ENCODE measurements at places on chromosomes 11 and 22.

GRCh38 chr11:71214553-71215424 is 37.6 kb downstream of the SHANK2 start:
- no peak for DNase-seq

DNA sequence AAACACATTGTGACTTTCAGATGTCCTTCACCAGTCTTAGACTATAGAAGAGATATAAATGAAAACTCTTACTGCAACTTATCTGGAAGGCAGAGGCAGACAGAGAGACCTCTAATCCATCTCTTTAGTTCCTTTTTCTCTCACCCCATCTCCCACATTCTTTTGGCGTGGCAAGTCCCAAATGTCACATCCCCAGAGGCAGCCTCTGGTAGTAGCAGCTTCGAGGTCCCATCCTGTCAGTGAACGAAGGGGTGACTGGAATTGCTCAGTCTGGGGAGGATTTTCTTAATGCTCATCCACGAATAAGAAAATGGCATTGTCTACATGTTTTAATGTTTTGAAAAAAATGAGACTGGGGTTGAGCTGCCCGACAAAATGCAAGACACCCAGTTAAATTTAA is 201.4 kb downstream of the GRIA4 start:
- no peak for DNase-seq

DNA sequence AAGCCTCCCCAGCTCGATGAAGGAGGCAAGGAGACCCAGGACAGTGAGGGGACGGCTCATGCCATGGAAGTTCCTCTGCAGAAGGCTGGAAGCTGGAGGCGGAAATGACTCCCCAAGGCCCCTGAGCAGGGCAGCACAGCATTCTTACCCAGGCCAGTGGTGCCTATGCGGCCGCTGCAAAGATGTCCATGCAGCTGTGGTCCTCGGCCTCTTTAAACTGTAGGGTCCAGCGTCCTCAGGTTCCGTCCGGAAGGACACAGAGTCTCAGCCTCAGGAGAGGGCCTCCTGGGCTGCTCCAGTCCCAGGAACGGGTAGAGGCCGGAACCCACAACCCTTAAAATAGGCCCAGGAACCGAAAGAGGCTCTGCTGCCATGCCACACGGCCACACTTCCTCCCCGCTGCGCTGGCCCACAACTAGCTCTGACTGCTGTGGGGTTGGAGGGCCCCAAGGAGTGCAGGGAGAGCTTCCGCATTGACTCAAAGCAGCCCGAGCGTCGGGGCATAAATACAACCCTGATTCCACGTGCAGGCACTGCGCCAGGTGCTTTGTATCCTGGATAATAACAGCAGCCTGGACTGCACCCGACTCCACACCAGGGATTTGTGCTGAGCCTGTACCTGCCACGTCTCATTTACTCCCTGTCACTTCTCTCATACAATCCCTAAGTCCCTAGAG is 5.5 kb downstream of the KIAA0930 start:
- peak; percentile 89 for DNase-seq

DNA sequence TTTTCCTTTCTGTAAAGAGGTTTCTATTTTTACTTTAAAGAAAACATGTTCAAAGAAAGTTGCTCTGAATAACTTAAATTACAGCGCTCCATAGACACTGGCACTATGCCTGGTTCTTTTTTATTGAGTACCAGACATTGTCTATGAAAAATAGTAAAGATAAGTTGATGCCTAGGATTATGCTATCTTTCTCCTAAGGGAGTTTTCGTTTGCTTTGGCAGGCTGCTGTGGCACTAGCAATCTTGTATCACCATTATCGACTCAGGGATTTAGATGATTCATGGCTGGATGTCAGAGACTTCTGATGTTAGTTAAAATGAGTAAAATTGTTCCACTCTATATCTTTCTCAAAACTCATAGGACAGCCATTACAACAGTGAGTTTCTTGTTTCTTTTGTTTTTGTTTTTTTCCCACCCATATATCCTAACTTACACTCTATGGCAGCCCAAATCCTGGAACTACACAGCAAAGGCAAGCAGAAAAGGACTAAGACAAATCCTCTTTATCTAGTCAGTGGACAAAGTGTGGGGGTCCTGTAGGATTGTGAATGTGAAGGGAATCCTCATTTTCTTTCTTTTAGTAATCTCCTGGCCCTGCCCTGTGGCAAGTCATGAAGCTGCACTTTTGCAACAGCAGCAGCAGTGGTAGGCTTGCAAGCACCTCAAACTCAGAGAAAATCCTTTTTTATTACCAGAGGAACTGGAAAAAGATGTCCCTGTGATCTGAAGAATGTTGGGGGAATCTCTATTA is 20.7 kb downstream of the SLN start:
- no peak for DNase-seq

GRCh38 chr22:40975366-40975765 is 24.2 kb downstream of the RBX1 start:
- no peak for DNase-seq

DNA sequence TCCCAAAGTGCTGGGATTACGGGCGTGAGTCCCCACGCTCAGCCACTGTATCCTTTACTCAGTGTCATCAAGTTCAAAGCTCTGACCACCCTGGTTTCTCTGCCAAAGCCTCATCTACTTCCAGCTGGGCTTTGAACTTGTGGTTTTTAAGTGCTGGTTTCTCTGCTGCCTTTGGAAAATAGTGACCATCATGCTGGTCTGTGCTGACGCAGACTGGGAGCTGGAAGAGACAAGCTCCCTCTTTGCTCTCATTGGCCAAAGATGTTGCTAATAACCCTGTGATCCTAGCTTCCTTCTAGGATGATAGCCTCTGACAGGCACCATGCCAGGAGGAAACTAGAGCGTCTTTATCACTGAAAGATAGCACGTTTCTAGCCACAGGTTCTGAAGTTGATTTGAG is 62.4 kb downstream of the ALX4 start:
- no peak for DNase-seq

- DNase-seq, result no peak
Observed at GRCh38 chr22:44698531-44699421, 3.2 kb upstream of the PRR5 start.

DNA sequence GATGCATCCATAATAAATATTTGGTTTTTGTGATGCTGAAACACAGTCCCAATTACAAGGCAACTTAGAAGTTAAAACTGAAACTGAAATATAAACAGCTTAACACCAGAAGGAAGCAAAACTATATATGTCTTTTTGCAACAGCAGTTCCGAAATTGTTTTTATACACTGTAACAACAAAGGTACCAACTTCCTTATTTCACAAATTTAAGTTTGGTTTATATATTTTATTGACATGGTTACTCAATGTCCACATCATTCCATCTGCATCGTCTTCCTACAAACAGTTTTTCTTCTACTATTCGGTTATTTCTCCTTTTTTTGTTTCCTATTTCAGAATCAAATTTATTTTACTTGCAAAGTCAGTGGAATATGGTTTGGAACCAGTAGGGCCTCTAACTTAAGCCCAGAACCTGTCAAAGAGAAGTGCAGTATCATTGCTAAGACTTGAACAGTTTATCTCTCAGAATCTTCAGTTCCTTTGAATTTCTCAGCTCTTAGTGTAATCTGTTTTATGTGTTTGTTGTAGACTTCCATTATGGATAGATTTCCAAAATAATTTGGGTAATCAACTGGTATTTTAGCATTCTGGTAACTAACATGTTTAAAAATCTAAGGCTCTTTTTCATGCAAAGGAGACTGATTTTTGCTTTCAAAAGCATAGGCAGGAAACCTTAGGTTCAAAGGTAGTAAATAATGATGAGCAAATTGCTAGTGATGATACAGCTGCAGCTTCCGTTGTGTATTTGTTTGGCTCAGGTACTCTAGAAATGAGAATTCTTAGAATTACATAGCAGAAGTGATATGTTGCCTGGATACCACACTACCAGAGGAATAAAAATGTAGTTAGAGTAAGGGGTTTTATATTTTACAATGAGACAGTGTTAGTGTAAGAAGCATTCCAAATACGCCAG is 8.2 kb upstream of the HSPA8 start:
- DNase-seq, result no peak

DNA sequence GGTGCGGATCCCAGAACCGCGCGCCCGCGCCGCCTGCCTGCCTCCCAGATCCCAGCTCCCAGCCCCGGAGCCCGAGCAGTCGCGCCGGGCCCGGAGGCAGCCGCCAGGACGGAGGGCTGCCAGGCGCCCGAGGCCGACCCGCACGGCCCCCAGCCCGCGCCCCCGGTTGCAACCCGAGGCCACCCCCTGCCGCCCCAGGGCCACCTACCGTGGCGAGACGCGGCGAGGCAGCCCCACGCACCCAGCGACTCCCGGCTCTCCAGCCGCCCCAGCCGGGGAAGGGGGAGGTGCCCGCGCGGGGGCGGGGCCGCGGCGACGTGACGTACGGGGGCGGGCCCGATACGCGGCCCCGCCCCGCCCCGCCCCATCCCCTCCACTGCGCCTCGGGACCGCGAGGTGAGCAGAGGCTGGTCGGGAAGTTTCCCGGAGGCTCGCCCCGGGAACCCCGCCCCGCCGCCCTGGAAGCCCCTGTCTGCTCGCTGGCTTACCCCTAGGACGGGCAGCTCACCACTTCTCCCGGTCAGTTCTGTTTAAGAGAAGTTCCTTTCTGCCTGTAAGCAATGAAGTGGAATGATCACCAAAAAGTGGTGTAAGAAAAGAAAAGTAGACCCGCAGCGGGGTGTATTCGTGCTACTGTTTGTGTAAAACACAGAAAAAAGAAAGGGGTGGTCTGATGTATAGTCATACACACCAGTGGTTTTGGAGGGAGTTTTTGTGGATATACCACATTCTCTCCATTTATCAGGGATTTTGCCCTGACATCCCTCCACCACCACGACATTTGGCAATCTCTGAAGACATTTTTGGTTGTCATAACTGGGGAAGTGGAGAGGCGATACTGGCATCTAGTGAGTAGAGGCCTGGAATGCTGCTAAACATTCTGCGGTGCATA is at the start of gene TPST2:
TPST2 (minus strand) TSS at position 288 of the 892 bp plus-strand sequence. CDS start 48,502 bp downstream, outside the sequence.
- DNase-seq, result peak; percentile 71

DNA sequence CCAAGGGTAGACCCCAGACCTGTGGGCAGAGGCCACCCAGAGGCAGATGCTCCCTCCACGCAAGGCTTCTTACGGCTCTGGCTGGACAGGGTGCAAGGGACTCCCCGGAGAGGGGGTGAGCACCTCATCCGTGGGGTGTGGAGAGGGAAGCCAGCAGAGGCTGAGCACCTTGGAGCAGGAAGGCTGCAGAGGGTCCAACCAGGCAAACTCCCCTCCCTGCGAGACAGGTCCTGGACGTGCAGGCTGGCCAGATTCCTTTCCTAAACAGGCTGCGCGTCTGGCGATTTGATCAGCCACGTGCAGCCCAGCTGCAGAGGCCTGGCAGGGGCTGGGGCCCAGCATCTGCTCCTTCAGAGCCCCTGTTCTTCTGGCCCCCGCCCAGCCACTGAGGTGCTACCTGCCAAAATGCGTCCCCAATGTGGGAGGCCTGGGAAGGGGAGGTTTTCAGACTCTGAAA is 49.3 kb downstream of the WNT11 start:
- no peak for DNase-seq

DNA sequence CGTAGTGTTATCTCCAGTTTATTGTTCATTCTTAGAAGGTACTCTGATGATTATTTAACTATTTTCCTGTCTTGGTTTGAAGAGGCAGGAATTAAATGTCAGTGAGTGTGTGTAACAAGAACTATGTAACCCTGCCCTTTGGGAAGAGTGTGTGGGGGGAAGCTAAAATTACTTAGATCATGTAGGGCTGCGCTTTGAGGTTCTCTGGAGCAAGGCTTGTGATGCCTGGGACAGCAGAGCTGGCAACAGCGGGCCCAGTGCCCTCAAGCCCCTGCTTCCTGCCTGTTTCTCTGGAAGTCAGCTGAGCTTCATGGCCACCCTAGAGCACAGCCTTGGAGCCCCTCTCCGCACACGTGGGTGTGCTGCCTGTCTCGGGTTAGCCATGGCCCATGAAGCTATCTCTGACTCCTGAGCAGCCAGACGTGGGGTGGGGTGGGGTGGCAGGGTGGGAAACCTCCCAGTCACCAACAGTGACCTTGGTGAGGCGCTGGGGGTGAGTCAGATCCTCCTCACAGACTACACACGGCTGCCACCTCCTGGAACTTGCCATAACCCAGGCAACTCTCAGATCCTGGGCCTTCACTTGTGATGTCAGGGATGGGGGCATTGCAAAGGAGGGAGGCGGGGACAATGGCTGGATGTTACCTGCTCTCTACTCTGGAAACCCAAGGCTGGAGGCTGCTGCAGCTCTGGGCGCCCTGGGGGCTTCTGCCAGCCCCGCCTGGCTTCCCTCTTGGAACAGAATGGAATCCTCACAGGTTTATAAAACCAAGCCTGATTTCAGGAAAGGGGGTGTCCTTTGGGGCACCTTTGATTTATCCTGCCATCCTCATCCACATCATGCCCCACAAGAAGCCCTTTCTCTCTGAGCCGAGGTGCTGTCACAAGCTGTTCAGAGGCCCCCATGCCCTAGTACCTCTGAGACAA is 88.6 kb downstream of the SNX19 start:
- DNase-seq, result no peak

GRCh38 chr11:46914363-46914762 is 4.0 kb downstream of the LRP4 start:
- DNase-seq, result no peak

DNA sequence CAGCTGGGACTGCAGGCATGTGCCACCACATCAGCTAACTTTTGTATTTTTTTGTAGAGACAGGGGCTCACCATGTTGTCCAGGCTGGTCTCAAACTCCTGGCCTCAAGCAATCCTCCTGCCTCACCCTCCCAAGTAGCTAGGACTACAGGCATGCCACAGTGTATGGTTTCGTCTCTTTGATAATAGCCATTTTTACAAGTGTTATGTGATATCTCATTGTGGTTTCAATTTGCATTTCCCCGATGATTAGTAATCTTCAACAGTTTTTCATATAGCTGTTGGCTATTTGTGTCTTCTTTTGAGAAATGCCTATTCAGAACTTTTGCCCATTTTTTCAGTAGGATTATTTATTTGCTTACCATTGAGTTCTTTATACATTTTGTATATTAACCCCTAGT is 9.0 kb upstream of the MTMR3 start:
- DNase-seq, result no peak

GRCh38 chr11:24514219-24514594 is 17.4 kb downstream of the LUZP2 start:
- DNase-seq, result no peak

- no peak for DNase-seq
Observed at GRCh38 chr11:57348636-57349313, 10.6 kb downstream of the P2RX3 start.

DNA sequence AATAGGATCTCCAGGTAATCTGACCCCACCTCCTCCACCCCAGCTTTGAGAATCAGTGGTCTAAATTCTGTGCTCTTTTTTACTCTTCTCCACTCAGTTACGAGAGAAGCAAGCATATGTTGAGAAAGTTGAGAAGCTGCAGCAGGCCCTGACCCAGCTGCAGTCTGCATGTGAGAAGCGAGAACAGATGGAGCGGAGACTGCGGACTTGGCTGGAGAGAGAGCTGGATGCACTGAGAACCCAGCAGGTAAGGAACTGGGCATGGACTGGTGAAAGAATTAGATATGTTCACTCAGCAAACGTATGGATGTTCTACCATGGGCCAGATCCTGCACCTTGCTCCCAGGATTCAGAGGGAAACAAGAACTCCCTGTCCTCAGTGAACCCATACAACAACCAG is 85.7 kb downstream of the AMOTL1 start:
- no peak for DNase-seq

- DNase-seq, result no peak
Observed at GRCh38 chr11:131976021-131976420, 605.6 kb downstream of the NTM start.

Data from GDM1 (cell line).